ENCODE measurements at places on chromosomes 3 and 15.

- DNase-seq, result no peak
Observed at GRCh38 chr3:64536166-64536565, 151.6 kb downstream of the ADAMTS9 start.

GRCh38 chr3:183018421-183019192 is 38.3 kb upstream of the DCUN1D1 start:
- no peak for DNase-seq

DNA sequence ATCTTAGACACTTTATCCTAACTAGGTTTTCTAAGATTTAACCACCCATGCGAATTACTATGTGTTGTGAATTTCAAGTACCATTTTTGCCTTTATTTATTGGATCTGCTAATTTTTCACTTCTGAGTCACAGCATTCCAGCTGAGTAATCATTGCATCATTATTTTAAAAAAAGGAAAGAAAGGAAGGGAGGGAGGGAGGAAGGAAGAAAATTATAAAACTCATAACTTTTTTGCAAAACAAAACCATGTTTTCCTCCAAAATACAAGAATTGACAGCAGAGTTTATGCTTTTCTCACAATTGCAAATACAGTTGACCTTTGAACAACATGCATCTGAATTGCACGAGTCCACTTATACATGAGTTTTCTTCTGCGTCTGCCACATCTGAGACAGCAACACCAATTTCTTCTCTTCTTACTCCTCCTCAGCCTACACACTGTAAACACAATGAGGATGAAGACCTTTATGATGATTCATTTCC is 651.4 kb upstream of the NECTIN3 start:
- DNase-seq, result no peak

DNA sequence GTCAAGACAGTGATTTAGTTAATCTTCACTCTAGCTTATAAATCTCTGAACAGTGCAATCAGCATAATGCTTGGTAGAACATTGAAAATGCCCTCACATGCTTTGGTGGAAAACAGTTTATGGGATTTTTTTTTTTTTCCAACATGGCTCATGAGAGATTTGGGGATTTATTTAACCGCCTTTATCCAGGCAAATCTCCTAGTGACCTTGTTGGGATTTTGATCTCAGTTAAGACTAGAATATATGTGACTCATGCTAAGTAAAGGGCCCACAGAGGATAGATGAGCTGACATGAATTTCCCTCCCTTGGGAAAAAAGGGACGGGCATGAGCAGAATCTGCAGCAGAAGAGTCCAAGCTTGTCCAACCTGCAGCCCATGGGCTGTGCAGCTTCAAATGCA is 18.7 kb downstream of the LRTM1 start:
- no peak for DNase-seq

DNA sequence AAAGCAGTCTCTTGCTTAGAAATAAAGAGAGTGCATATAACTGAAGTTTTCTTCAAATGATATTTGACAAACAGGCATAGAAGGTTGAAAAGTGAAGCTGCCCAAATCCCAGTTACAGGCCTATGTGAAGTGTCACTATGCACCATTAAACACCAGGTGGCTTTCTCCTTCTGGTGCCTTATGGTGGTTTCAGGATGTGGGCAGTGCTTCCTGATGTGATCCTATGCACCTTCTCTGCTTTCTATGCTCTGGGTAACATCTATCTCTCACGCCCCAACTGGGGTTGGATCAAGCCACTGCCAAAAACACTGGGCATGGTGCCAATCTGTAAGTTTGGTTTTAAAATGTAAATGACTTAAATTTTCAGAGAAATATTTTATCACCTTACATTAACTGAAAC is 744.7 kb downstream of the TUSC7 start:
- DNase-seq, result no peak

DNA sequence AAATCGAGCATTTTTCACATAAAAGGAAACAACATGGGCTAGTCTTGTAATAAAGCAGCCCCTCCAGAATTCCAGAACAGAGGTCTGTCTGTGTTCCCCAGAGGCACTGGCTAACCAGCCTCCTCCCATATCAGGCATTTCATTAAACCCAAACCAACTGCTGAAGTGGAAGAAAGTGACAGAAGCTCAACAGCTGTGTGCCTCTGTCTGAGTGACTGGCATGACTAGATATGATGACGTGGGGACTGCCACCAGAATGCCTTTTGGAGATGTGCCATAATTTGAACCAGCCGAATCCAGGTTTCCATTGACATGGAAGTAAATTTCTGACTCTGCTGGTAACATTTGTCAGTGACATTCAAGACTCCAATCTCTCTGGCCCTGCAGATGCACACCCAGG is 8.7 kb downstream of the LIMD1 start:
- DNase-seq, result no peak

- no peak for DNase-seq
Observed at GRCh38 chr3:146496726-146497125, 27.4 kb upstream of the PLSCR2 start.

- no peak for DNase-seq
Observed at GRCh38 chr15:48682942-48683651, 37.6 kb upstream of the FBN1 start.

DNA sequence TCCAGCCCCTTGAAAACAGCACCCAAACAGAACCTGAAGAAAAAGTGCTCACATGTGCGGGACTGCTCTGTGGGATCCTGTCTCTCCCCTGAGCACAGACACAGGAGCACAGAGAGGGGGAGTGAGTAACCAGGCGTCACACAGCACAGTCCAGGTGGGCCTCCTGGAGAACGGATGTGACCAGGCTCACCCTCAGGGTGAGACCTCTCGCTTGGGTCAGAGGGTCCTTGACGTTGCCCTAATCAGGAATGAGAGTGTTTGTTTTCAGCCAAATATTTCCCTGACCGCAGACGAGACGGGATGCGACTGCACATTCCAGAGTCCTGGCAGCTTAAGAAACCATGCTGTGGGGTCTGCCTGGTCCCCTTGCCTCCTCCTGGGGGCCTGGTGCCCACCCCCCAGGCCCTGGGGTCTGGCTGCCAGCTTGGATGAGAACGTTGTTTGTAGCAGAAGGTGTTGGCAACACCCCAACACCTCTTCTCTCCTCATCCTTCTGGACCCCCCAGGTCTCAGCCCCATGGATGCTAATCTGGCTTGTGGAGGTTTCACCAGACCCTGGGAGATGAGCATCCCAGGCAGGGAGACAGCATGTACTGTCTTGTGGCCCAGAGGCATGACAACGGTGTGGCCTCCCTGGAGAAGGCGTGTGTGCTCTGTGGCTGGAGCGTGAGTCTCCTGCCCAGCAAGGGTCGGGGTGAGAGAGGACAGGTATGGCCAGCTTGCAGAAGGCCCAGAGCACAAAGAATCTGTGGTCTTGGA is 42.1 kb upstream of the SLC6A6 start:
- no peak for DNase-seq

DNA sequence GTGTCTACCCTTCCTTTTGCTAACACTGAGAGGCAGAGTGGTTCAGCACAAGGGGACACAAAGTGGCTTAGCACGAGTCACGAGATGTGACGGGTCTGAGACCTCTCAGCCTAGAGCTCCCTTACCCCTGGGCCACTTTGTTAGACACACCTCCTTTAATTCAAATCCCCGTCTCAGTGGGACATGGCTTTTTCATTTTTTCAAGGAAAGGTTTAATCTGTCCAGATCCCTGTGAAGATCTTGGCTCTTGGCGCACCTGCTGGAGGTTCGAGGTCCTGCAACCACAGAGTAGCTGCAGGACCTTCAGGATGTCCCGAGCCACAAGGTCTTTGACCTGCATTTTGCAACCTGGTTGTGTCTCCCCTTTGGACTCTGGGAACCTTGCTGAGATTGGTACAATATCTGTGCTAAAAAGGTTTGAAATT is 52.0 kb downstream of the LPP start:
- DNase-seq, result no peak

DNA sequence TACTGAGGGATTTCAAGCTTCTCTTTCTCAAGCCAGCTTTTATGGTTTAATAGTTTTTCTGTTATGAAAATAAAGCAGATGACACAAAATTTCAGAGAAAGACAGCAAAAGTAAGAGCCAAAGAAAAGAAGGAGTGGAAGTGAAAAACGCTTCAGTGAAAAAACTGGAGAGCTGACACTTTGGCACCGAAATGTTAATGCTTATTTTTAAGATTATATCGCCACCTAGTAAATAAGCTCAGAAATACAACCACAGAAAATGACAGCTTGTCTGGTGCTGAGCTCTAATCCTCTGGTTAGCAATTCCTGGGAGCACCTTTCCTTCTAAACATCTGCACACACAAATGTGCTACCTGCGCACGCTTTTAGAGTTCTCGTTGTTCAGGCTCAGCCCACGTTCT is 101.6 kb downstream of the ZPLD1 start:
- DNase-seq, result no peak

DNA sequence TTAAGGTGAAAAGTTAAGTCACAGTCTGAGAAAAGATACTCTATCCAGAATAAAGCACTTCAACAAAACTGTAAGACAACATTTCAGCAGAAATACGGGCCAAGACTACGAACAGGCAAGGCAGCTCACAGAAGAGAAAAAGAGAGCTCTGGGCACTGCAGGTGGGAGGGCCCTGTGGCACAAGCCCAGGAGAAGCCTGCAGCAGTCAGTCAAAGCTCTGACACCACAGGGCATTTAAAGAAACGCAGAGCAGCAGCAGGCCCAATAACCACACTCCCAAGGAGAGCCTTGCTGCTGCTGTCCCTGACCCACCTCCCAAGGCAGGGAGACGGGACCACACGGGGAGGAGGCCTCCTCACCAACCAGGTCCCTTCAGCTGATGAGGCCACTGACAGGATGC is 19.2 kb downstream of the CHSY1 start:
- DNase-seq, result no peak

DNA sequence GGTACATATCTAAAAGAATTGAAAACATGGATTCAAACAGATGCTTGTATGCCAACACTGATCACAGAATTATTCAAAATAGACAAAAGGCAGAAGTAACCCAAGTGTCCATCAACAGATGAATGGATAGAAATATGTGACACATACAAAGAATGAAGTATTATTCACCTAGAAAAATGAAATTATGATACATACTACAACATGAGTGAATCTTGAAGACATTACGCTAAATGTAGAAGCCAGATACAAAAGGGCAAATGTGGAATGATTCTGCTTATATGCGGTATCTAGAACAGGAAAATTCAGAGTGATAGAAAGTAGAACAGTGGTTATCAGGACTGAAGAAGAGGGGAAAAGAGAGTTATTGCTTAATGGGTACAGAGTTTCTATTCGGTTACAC is 26.2 kb upstream of the SLC12A8 start:
- DNase-seq, result no peak
